ENCODE measurements at places on chromosomes 1 and 21. TPM values are rescaled to one million over a fixed set of nuclear protein-coding genes. Genes with fewer than 3 reads are reported as not detected.

DNA sequence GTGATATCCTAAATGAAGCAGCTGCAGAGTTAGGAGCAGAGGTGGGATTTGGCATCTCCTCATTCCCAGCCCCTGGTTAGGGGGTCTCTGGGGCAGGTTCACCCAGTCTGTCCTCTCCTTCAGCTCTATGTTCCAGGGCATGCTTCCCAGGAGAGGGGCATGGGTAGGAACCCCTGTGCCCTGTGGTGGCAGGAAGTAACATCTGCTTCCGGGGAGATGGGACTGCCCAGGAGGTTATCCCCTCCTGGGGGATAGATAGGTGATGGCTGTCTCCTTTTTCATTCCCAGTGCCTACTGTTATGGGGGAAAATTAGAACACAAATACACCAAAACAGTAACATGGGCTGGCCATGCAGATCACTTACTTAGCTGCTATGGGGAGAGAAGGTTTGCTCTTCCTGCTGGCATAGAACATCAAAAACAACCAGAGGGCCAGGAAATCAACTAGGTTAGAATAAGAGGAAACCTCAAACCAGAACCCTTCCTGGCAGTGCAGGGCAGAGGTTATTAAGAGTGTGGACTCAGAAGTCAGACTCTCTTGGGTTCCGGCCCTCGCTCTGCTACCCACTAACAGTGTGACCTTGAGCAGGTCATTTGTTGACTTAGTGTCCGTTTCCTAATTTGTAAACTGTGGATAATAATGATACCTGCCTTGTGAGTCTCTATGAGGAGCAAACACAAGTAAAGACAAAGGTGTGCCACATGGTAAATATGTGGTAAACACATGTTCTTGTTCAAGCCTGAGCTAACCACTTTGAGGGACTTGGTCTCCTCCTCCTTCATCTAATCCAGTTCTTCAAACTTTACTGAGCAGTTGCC is 157.8 kb upstream of the JUN start:
- H3K4me3 ChIP-seq, result no peak overlapping the region
- no peak for DNase-seq
- H3K4me1 ChIP-seq, result peaks cover 3% of the 10 kb centered on the region
- no peak overlapping the region for H3K27ac ChIP-seq

DNA sequence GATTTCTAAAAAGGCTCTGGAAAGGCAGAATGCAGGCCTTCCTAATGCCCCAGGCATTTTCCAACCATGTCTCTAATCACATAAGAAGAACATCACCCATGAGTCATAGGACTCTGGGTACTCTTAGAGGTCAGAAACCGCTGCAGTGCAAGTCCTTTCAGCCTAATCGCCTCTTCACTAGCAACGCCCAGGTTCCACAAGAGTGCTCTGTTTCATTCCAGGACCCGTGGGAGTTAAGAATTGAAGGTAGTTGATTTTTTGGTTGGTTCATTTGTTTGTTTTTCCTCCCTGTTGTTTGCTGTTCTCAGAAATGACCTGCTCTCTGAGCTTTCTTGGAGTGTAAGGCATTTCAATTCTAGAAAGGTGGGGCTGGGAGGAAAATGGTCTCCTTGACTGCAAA is 123.2 kb downstream of the NR5A2 start:
- H3K4me3 ChIP-seq, result no peak overlapping the region
- H3K4me1 ChIP-seq, result no peaks in the 10 kb centered on the region
- DNase-seq, result no peak
- peak overlapping the region; percentile 30 for H3K27ac ChIP-seq

ALG14 gene
- 4.2 TPM for total RNA-seq

DNA sequence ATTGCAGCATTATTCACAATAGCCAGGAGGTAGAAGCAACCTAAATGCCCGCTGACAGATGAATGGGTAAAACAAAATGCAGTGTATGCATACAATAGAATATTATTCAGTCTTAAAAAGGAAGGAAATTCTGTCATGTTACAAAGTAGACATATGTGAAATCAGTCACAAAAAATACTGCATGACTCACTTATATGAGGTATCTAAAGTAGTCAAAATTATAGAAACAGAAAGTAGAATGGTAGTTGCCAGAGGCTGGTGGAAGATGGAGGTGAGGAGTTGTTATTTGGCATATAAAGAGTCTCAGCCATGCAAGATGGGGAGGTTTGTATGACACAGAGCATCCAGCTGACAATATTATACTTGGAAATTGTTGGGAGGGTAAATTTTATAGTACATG is 43.0 kb upstream of the EGLN1 start:
- DNase-seq, result no peak
- no peaks in the 10 kb centered on the region for H3K36me3 ChIP-seq
- no peak overlapping the region for H3K27ac ChIP-seq
- H3K4me1 ChIP-seq, result no peaks in the 10 kb centered on the region
- no peaks in the 10 kb centered on the region for H3K27me3 ChIP-seq

TMEM240 gene
- not detected for total RNA-seq

HSD3B1 gene
- not detected for total RNA-seq

DNA sequence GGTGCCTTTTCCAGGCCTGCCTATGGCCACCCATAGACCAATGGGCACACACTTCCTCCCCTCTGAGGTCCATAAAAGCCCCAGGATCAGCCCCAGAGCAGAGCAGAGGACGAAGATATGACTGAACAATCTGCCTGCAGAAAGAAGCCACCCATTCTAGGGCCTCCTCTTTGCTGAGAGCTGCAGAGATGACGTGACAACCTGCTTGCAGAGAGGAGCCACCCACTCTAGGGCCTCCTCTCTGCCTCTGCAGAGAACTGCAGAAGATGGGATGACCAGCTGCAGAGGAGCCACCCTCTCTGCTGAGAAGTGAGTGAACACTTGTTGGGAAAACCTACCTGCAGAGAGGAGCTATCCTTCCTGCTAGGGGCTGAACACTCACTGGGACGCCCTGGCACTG is 79.7 kb downstream of the SCMH1 start:
- no peak for DNase-seq
- no peaks in the 10 kb centered on the region for H3K36me3 ChIP-seq
- no peak overlapping the region for H3K4me3 ChIP-seq
- H3K4me1 ChIP-seq, result no peaks in the 10 kb centered on the region

GRCh38 chr1:240772131-240772530 is 160.2 kb upstream of the GREM2 start:
- no peak overlapping the region for H3K4me3 ChIP-seq
- H3K27me3 ChIP-seq, result no peaks in the 10 kb centered on the region
- H3K4me1 ChIP-seq, result no peaks in the 10 kb centered on the region
- no peak for DNase-seq
- H3K36me3 ChIP-seq, result no peaks in the 10 kb centered on the region

DNA sequence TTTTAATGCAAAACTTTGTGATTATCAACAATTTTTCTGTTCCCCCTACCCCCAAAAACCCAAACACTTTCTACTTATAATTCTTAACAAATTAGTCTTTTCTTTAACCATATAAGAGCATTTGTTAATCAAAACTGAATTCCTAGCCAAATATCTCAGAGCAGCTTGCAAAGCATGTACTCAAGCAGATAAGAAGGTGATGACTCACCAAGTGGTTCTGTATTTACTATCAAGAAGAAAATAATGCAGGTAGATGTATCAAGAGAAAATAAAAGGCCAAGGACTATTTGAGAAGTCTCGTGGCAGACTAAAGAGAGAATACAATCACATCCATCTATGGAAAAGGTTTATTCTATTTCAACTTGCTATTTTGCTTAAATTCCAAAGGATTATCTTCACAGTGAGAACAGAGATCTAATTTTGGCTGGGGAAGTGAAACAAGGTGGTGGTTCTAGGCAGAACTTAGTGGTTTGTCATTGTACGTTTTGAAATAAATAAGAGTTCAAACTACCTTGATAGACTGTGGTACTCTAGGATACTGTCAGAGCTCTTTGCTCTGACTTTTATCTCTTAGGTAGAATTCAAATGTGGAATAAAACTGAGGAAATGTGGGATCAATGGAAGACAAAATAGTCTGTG is 94.7 kb upstream of the NRIP1 start:
- no peaks in the 10 kb centered on the region for H3K36me3 ChIP-seq
- no peak for DNase-seq
- no peaks in the 10 kb centered on the region for H3K27me3 ChIP-seq
- H3K4me1 ChIP-seq, result no peaks in the 10 kb centered on the region
- H3K27ac ChIP-seq, result no peak overlapping the region

- no peak overlapping the region for H3K4me3 ChIP-seq
- no peaks in the 10 kb centered on the region for H3K4me1 ChIP-seq
- no peaks in the 10 kb centered on the region for H3K36me3 ChIP-seq
- DNase-seq, result no peak
Observed at GRCh38 chr1:42886800-42887199, 40.4 kb downstream of the ZNF691 start.

DNA sequence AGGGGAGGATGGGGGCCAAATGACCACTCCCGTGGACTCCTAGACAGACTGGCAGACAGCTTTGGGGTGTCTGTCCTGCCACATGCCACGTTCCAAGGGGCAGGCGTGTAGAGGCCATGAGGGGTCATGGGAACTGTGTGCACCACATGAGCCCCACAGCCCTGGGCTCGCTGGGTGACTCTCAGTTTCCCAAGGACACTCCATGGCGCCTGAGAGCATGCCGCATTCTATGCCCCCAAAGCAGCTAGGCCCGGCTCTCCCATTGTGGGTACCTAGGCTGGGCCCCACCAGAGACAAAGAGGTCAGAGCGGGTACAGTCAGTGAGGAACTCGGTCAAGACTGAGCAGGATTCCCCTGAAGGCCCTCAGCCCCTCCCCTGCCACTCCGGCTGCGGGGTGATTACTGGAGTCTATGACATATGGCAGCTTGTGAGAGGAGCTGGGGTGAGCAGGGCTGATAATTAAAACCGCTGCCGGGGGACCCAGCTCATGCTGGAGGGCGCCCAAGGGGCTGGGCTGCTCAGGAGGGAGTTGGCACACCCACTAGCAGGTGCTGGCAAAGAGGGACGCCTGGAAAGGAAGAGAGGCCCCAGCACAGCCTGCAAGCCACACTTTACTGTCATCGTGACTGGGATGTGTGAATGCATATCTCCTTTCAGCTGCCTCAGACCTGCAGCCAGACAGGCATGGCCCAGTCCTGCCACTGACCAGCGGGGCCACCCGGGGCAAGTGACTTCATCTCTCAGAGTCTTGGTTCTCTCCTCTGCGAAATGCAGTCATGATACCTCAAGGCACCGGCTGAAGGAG is 8.4 kb downstream of the LRP8 start:
- no peaks in the 10 kb centered on the region for H3K36me3 ChIP-seq
- H3K27me3 ChIP-seq, result no peaks in the 10 kb centered on the region
- H3K27ac ChIP-seq, result no peak overlapping the region
- no peaks in the 10 kb centered on the region for H3K4me1 ChIP-seq
- H3K4me3 ChIP-seq, result no peak overlapping the region
- no peak for DNase-seq

MX1 gene
- 21.7 TPM for total RNA-seq

DNA sequence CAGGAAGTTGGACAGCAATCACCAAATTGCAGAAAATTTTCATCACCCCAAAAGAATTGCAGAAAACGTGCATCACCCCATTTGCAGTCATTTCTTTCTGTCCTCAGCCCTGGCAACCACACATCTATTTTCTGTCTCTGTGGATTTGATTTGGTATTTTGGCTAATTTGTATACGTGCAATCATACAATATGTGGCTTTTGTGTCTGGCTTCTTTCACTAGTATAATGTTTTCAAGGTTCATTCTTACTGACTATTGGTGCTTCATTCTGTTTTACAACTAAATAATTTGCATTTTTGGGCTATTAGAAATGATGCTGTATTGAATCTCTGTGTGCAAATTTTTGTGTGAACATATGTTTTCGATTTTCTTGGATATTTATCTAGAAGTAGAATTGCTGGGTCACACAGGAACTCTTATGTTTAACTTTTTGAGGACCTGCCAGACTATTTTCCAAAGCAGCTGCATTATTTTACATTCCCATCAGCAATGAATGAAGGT is 24.8 kb upstream of the PRDM2 start:
- H3K27me3 ChIP-seq, result no peaks in the 10 kb centered on the region
- no peak overlapping the region for H3K27ac ChIP-seq

DNA sequence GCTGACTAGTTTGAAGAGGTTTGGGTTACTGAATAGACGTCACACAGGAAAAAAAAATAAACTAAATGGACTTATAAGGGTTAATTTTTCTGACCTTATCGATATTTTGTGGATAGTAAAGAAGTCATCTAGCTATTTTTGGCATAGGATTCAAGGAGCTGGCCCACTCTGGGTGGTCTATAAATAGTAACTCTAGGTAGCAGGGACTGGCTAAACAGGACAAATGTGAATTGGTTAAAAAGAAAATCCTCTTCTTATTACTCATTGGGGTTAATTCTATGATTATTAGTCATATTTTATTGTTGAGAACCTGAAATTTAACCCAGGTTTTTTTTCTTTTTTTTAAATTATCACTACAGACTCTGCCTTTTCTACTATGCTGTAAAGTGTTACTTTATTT is 61.7 kb downstream of the ATF6 start:
- no peaks in the 10 kb centered on the region for H3K4me1 ChIP-seq
- DNase-seq, result no peak
- no peaks in the 10 kb centered on the region for H3K36me3 ChIP-seq
- no peaks in the 10 kb centered on the region for H3K27me3 ChIP-seq

GRCh38 chr1:59699227-59699847 is 115.4 kb upstream of the HOOK1 start:
- DNase-seq, result no peak
- peak overlapping the region; percentile 24 for H3K27ac ChIP-seq
- H3K36me3 ChIP-seq, result no peaks in the 10 kb centered on the region
- H3K4me3 ChIP-seq, result no peak overlapping the region
- peaks cover 23% of the 10 kb centered on the region for H3K4me1 ChIP-seq

GRCh38 chr1:229980009-229980408 is 87.0 kb upstream of the GALNT2 start:
- peaks cover 4% of the 10 kb centered on the region for H3K4me1 ChIP-seq
- no peak for DNase-seq
- no peaks in the 10 kb centered on the region for H3K27me3 ChIP-seq
- H3K27ac ChIP-seq, result no peak overlapping the region

GRCh38 chr1:199937661-199938060 is 89.8 kb upstream of the NR5A2 start:
- no peak overlapping the region for H3K27ac ChIP-seq
- no peaks in the 10 kb centered on the region for H3K4me1 ChIP-seq
- DNase-seq, result no peak
- H3K27me3 ChIP-seq, result no peaks in the 10 kb centered on the region
- H3K36me3 ChIP-seq, result no peaks in the 10 kb centered on the region

- peaks cover 4% of the 10 kb centered on the region for H3K4me1 ChIP-seq
- no peak overlapping the region for H3K4me3 ChIP-seq
- no peaks in the 10 kb centered on the region for H3K27me3 ChIP-seq
- DNase-seq, result peak; percentile 71
Observed at GRCh38 chr1:27111626-27112573, 43.0 kb downstream of the SLC9A1 start.

- peak overlapping the region; percentile 48 for H3K27ac ChIP-seq
- no peaks in the 10 kb centered on the region for H3K27me3 ChIP-seq
- peaks cover 20% of the 10 kb centered on the region for H3K4me1 ChIP-seq
- H3K4me3 ChIP-seq, result no peak overlapping the region
- no peak for DNase-seq
Observed at GRCh38 chr1:19035377-19036040, 79.0 kb upstream of the IFFO2 start.

C1orf94 gene
- total RNA-seq, result not detected

- no peaks in the 10 kb centered on the region for H3K27me3 ChIP-seq
- H3K4me1 ChIP-seq, result no peaks in the 10 kb centered on the region
- H3K4me3 ChIP-seq, result no peak overlapping the region
- no peak overlapping the region for H3K27ac ChIP-seq
- H3K36me3 ChIP-seq, result no peaks in the 10 kb centered on the region
- DNase-seq, result no peak
Observed at GRCh38 chr1:15870421-15870820, 22.9 kb downstream of the SPEN start.

All from right lobe of liver (tissue), 6 donors.